NCI-H1092 (cell line): ENCODE measurements at places on chromosomes 7 and 10.

GRCh38 chr7:80273327-80273726, 138.7 kb downstream of the GNAI1 start:
- DNase-seq, result no peak

DNA sequence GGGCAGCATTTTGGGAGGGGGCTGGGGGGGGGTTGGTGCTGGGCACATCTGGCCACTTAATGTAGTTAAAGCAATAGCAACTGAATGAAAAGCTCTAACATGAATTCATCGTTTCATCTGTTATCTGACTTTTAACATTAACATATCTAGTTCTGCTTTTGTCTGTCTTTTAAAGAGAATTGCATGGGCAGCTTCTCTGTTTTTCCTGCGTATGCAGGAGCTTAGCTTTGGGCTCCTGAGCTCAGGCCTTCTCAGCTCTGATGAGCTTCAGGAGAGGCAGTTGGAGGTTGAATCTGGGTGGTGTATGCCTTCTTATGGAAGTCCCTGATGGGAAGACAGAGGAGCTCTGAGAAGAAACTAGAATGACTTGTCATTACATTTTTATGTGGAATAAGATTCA, 58.4 kb downstream of the DNAJB6 start:
- DNase-seq, result no peak

GRCh38 chr10:22686347-22686746, 28.0 kb downstream of the PIP4K2A start:
- DNase-seq, result no peak

GRCh38 chr7:29937132-29937531, 52.5 kb downstream of the SCRN1 start:
- DNase-seq, result no peak

DNA sequence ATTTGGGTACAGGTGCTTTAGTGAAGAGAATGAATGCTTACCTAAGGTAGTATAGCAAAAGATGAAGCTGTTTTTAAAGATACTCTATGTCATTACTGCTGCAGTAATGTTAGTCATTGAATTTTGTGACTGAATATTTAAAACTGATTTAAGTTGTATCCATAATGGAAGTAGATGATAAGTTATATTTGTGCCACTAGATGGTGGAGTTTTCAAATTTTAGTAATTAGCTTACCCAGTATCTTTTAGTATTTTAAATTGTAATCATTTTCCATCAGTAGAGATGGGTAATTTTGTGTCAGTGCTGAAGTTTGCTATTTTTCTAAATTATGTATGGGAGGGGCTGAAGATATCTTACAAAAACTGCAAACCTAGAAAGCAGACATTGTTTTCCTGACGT, 25.2 kb downstream of the HBP1 start:
- DNase-seq, result no peak

GRCh38 chr10:24866604-24867583, 85.5 kb downstream of the PRTFDC1 start:
- no peak for DNase-seq

DNA sequence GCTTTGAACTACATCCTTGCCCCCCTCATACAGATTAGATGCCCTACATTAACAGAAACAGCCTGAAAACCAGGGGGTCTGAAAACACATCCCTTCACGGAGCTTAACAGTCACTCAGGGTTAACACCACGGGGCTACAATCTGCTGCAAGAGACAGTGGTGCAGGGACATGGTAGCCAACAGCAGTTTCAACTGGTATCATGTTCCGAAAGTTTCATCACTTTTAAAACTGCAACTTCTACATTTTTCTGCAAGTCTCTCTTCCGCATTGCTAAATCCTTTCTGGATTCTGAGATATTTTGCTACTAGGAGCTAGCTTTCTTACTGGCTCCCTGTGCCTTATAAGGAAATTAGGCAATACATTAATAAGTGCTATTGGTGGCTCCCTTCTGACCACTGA, 92.6 kb downstream of the JAZF1 start:
- no peak for DNase-seq

DNA sequence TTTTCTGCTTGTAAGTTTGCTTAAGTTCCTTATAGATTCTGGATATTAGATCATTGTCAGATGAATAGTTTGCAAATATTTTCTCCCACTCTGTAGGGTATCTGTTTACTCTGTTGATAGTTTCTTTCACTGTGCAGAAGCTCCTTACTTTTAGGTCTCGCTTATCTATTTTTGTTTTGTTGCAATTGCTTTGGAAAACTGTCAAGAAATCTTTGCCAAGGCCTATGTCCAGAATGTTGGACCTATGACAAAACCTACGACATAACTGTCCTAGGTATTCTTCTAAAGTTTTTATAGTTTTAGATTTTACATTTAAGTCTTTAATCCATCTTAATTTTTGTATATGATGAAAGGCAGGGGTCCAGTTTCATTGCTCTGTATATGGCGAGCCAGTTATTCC, 27.4 kb downstream of the COA1 start:
- DNase-seq, result no peak

DNA sequence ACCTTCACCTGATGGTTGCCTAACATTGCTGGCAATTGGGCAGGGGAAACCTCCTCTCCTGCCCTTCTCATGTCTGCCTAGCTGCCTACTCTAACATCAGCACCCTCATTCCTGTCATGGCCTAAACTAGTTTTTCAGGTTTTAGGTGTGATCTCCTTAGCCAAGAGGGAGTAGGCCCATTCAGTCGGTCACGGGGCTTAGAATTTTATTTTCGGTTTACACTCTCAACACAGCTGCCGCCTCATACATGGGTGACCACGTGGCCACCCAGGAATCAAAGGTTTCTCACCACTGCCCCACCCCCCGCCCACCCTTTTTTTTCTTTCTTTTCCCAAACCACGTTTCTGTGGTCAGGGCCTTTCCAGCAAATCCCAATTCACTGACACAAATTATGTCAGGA, 97.2 kb downstream of the RALA start:
- DNase-seq, result no peak

GRCh38 chr7:153537271-153537670, 514.9 kb upstream of the DPP6 start:
- no peak for DNase-seq

GRCh38 chr10:1400101-1401070, 336.9 kb downstream of the ADARB2 start:
- no peak for DNase-seq

DNA sequence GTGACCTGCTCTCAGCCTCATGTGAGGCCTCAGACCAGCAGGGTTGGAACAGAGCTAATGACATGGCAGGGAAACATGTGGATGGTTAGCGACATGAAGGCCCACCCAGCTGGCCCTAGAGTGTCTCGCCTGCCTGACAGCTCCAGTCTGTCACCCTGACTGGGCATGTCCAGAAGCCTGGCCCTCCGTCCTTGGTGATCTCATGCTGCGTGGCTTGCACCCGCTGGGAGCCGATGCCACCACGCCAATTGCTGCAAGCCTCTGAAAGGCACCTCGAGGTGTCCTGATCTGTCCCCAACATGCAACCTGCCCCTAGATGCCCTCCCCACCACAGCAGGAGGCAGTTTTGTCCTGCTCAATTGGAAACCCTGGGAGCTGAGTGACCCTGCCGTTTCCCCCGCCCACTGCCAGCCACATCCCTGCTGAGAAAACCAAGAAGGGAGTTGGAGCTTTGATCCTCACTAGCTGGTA, 27.8 kb upstream of the RET start:
- DNase-seq, result no peak

GRCh38 chr10:22053048-22053447, 49.5 kb upstream of the DNAJC1 start:
- no peak for DNase-seq

DNA sequence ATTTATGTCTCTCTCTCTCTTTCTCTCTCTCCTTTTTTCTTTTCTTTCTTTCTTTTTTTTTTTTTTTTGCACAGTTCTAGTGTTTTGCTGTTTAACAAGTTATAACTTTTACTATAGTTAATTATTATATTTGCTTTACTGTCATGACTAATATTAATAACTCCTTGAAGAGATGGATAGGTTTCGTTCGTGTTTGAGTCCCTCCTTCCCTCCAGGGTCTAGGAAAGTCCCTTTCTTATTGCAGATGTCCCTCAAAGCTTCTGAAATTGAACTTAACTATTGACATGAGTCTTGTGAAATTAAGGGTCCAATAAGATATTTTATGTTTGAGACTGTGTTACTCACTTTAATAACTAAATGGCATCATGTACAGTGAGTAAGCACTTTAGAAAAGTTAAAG, 131.4 kb downstream of the PLXDC2 start:
- no peak for DNase-seq

GRCh38 chr10:124465777-124466488, 4.3 kb downstream of the LHPP start:
- DNase-seq, result no peak

- DNase-seq, result no peak
These were observed 720.2 kb downstream of the AUTS2 start for GRCh38 chr7:70318511-70318910.

DNA sequence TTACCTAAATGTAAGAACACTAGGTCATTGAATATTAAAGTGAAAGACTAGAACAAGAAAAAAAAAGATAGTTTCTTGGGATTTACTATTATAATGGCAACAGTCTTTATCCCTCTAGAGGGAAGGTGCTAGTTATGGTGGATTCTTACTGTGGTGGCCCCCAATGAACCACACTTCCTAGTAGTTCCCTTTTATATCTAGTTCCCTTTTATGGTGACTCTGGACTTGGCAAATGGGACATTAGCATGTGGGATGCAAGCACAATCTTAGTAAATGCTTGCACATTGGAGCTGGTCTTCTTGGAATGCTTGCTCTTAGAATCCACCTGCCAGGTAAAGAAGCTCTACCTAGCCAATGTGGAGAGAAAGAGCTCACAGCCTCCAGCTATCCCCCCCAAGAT, 430.2 kb downstream of the LRMDA start:
- no peak for DNase-seq

DNA sequence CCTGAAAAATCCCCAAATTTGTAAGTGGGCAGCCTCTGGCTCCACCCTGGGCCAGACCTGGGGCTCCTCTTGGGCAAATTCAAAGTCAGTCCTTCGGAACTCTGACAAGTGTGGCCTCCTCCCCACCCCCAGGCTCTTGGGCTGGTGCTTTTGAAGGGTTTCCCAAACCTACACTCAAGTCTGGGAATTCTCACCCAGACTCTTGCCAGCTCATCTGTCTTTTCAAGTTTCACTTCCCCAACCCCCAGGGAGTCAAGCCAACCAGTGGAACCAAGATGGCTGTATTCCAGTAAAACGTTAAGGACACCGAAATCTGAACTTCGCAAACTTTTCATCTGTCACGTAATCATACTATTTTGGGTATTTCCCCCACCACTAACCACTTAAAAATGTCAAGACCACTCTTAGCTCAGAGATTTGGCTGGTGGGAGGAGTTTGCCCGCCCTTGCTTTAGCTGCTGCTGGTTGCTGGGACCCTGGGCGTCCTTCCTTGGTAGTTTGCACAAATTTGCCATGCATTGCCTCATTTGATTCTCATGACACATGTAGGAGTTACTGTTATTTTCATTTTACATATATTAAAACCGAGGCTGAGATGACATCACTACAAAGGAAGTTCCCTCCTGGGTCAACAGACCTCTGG, 1.7 kb upstream of the MYO1G start:
- no peak for DNase-seq

DNA sequence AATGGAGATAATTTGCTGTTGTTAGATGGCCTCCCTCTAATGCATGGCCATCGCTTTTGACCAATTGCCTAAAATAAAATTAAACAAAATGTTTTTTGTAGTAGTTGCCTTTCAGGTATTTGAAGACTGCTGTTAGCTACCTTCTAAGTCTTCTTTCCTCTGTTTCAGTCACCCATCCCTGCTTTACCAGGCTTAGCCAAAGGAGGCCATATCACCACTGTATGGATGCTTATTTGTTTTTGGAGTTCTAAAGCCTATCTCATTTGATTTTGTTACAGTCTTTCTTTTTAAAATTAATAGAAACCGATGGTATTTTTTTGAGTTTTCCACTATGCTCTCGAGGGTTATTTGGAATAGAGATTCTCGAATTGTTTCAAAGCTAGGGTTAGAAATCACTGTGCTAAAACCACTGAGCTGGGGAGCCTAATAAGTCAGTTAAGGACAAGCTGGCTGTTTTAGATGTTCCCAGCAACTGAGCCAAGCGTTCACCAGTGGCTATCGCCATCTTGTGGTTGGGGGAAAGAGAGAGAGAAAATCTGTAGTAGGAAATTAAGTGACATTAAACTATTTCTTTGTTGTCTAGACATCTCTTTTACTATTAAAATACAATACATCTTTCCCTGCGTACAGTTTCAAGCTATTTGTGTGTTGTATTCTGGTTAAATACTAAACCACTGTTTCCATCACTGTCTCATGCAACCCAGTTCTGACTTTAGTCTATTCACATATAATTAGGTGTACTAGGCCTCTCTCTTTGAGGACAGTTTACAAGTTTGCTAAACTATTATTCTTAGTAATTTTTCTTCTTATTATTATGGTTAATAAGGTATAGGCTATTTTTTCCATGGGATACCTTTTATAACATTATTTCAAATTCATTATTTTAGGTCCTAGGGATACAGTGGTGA, 52.2 kb downstream of the GPR158 start:
- peak; percentile 3 for DNase-seq

- no peak for DNase-seq
These were observed 1.0 kb downstream of the LRCH4 start for GRCh38 chr7:100584683-100585510.

- no peak for DNase-seq
These were observed 12.8 kb downstream of the UBE2D4 start for GRCh38 chr7:43938892-43939482.
